Upper lobe of right lung (tissue), 1 donor: ENCODE measurements at places on chromosomes 2 and 18. TPM values are rescaled to one million over a fixed set of nuclear protein-coding genes. Genes with fewer than 3 reads are reported as not detected.

The AKAIN1 gene
- not detected for total RNA-seq

The GREB1L gene
- 1.2 TPM for total RNA-seq

The OSBPL6 gene
- 2.6 TPM for total RNA-seq

The SEMA4F gene
- 9.0 TPM for total RNA-seq

The TGFA gene
- total RNA-seq, result 9.1 TPM

The TMEM198 gene
- total RNA-seq, result 2.9 TPM

The DNAH7 gene
- 0.98 TPM for total RNA-seq

The LOXL3 gene
- total RNA-seq, result 8.1 TPM

The PEX13 gene
- total RNA-seq, result 26.9 TPM

The CCDC141 gene
- total RNA-seq, result 25.7 TPM

DNA sequence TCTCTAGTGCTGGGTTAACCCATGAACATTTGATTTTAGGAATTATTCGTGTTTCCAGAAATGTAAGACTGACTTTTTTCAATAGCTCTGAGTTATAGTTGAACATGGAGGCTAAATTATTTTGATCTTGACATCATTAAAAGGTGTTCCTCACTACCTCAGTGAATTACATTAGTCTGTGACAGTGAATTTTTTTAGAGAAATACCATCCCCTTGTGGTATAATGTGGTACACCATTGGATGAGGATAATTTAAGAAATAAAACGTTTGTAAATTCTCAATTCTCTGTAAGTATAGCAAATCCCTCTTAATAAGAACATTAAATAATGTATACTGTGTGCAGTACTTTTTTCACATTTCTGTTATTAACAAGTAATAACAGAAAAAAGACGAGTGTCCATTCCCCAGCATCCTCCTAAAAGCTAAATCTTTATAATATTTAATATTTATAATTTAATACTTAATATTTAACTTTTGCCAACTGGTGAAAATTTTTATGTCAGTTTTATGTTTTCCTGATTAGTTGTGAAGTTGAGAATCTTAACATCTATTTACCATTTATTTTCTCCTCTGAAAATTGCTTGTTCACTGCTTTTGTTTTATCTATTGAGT, 70.3 kb upstream of the CWC22 start:
- no peak for DNase-seq

- no peak for DNase-seq
These were observed 24.5 kb downstream of the MALT1 start for GRCh38 chr18:58695772-58696171.

- DNase-seq, result no peak
These were observed 39.8 kb downstream of the CD302 start for GRCh38 chr2:159758239-159758638.

DNA sequence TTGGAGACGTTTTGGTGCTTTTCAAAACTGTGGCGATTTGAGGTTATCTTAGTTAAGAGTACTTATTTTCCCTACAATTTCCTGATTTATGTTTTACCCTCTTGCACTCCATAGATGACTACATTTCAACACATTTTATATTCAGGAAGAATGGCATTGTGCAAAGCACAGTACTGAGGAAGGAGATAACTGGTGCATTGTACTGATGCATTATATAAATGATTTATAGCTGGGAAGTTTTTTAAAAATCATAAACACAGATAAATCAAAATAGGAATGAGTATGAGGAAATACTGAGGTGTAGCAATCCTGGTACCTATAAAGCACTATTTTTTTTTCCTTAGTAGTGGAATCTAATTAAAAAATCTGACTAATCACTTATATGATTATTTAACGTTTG, 5.6 kb downstream of the REL start:
- no peak for DNase-seq

DNA sequence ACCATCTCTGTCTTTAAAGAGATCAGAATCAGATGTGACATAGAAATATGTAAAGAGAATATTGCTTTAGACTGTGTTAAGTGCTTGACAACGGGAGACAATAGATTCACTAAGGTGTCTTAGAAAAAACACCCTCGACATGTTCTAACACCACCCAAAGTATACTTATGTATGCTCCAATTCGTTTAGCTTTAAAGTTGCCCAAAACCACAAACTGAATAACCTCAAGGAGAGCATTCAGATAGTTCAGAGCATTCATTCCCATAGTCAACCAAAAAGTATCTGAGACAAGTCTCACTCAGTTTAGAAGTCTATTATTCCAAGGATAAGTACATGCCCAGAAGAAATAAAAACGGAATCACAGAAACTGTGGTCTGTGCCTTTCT, 96.4 kb downstream of the KYNU start:
- DNase-seq, result no peak

- peak; percentile 95 for DNase-seq
These were observed 17.4 kb upstream of the HAAO start for GRCh38 chr2:42809819-42810120.

DNA sequence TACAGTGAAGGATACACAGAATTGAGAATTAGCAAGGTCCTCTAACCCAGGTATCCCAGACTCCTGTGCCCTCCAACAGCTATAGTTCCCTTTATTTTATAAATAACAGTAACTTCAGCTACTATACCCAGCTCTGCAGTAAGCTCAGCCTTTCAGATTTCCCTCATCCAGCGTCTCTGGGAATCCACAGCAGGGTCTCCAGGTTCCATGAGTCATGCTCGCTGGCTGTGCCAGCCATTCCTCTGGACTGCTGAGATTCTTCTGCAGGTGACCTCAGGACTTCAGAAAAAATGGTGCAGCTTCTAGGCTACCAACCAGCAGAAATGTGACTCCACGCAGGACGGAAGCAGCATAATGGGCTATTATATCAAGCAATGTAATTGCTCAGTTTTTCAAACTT, 419.3 kb downstream of the ZNF516 start:
- DNase-seq, result no peak

DNA sequence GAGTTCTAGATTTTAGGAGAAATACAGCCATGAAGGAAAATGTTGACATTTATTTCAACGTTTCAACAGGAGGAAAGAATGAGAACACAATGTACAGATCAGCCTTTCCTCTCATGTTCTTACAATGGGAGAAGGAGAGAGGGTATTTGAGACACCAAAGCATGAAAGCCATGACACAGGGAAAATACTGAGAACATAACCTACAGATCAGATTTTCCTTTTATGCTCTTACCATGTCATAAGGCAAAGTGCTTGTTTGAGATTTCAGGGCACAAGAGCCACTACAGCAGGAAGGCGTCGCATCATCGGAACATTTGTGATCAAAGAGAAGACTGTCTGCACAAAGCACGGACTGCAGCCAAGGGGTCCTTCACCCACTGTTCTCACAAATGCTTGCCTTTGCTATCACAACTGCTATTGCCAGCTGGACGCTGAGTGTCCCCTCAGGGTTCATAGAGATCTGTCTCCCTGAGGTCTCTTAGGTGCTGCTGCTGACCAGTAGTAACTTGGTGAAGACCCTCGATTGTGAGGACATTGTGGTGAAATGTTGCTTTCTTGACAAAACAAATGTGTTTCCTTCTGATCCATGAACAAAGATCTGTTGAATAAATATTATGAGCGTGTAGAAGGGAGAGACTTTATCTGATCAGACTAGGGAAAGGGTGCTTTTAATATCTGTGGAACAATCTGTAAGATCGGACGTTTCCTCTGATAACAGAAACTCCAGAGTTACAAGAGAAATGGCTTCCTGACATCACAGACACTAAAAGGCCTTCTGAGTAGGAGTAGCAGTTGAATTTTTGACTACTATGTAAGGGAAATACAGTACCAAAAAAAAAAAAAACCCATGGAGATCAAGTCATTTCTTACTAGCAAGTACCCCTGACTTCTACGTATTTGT, 6.4 kb upstream of the IL1RL1 start:
- DNase-seq, result no peak

DNA sequence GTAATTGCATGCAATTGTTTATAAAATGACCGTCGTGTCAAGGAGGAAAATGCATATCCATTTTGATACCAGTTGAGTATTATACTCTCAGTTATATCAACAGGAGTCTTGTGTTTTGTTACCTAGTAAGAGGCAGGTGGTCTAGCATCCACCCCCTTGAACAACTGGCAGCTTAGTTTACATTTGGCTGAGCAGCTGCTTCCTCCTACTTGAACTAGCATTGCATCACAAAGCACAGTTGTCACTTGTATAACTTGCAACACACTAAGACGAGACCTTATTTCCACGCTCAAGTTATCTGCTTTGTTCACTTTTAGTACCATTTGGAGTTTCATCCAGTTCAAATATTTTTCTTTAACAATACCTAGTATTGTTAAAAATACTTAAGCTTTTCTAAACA, 75.4 kb upstream of the UBE2E3 start:
- DNase-seq, result no peak

- DNase-seq, result no peak
These were observed 6.2 kb upstream of the EHD3 start for GRCh38 chr2:31227711-31228125.

- DNase-seq, result no peak
These were observed 29.5 kb upstream of the ZNF396 start for GRCh38 chr18:35406666-35407065.

- DNase-seq, result no peak
These were observed 23.7 kb downstream of the CUL3 start for GRCh38 chr2:224561234-224562005.

GRCh38 chr2:147149575-147150240, 695.1 kb upstream of the ACVR2A start:
- DNase-seq, result no peak

GRCh38 chr2:190993292-190993643, 20.7 kb downstream of the STAT1 start:
- DNase-seq, result no peak

DNA sequence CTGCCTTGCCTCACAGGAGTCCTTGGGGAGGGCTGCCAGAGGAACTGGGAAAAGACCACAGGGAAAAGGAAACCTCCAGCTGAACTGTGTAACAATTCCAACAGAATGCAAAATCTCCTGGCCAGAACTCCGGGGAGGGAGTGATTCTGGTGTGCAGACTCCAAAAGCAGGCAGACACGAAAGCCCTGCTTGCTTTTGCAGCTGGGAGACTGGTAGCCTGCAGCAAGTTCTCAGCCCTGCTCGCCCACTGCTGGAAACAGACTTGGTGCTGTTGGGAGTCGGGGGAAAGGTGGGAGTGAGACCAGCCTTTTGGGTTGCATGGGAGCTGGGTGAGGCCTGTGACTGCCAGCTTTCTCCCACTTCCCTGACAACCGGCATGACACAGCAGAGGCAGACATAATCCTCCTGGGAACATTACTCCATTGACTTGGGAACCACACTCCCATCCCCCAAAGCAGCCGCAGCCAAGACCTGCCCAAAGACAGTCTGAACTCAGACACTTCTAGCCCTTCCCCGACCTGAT, 26.0 kb upstream of the NMI start:
- DNase-seq, result no peak

DNA sequence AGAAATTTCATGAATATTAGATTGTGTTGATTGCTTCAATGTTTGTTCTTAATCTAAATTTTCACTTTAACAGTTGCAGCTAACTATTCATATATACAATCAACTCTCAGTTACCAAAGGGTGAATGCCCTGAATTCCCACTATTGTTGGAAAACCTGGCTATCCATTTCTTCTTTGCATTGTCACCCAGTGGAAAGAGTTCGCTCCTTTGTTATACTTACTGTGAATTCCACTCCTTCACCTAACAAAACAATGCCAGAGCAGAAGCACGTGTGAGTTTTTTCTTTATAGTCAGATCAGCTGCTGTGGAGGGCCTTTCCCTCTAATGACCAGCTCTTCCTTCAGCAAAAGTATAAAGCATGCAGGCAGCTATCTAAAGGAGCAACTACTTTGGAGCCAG, 409.2 kb upstream of the NRP2 start:
- no peak for DNase-seq

DNA sequence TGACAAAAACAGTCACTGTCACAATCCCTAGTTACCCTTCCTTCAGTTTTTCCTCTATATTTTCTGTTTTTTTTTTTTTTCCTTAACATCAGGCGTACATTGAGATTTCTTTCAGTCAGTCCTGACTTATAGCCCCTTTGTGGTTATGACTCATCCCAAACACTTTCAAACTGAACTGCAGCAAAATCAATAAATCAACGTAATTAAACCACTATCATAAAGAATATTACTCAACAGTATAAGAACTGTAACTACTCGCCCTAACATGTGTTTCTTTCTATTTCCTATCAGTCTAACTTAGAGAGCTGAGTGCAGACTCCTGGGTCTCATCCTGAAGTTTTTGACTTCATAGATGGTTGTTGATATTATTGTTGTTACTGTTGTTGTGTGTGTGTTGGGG, 523.5 kb downstream of the LRRTM4 start:
- no peak for DNase-seq

DNA sequence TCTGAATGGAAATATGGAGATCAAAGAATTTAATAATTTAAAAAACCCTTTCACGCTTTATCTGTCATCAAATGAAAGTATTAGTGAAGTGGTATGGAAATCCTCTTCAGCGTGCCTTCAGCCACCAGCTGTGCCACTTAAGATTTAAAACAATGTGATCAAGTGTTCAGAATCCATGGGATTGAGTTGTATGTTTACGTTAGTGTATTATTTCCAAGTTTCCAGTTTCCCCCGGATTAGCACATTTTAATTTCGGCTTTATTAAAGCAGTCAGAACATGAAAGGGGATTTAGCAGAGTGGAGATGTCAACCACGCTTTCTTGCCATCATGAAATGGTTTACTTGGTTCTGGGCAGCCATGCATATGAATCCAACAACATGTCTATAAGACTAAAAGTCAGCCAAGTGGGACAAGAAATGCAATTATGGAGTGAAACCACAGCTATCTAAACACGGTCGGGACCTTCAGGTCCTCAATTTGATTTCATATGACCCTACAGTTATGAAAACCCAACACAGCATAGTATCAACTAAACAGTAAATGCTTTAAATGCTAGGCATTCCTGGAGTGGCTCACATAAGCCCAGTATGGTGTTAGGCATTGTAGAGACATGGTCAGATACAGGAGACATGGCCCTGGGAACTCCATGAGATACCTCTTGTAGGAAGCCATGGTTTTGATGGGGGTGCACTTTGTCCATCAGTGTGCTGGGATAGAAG, 224.9 kb upstream of the EPAS1 start:
- DNase-seq, result no peak

- no peak for DNase-seq
These were observed 13.4 kb downstream of the CERS6 start for GRCh38 chr2:168469281-168469988.

GRCh38 chr2:232147440-232148077, 186.0 kb downstream of the DIS3L2 start:
- no peak for DNase-seq

GRCh38 chr2:181553244-181553643, 96.1 kb downstream of the ITGA4 start:
- DNase-seq, result no peak

GRCh38 chr2:106012001-106012590, 182.0 kb downstream of the UXS1 start:
- no peak for DNase-seq

GRCh38 chr2:29066271-29066860, 8.0 kb downstream of the PCARE start:
- no peak for DNase-seq

- DNase-seq, result peak; percentile 55
These were observed 2.4 kb downstream of the ERBB4 start for GRCh38 chr2:212535996-212536816.

- DNase-seq, result no peak
These were observed 32.6 kb upstream of the SPAG16 start for GRCh38 chr2:213251618-213252017.
